Left colon (tissue), 2 donors: ENCODE measurements at places on chromosomes 2 and 18. TPM values are rescaled to one million over a fixed set of nuclear protein-coding genes. Genes with fewer than 3 reads are reported as not detected.

The RAMP1 gene
- total RNA-seq = 24.8 TPM

DNA sequence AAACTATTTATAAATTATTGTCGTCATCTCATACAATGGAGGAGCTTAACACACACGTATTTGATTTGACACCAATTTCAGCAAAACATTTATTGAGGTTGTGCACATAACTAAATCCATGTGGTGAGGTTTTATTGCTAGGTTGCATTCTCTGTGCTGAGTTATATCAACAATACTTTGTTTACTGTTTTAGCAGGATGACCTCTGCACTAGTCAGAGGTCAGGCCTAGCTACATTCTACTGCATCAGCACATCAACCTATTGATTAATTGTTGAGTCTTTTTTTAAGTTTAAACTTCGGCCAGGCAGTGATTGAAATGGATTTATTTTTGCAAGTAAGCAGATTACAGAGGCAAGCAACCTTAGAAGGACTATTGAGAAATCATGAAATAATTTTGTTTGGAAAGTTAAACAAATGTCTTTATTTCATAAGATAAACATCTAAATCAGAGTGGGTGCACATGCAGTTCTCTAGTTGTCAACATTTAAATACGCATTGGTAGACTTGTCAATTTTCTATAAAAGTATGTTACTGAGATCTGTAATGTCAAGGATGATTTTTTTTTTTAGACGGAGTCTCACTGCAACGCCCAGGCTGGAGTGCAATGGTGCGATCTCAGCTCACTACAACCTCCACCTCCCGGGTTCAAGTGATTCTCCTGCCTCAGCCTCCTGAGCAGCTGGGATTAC lies 75.2 kb upstream of the CD28 start:
- no peak for DNase-seq

DNA sequence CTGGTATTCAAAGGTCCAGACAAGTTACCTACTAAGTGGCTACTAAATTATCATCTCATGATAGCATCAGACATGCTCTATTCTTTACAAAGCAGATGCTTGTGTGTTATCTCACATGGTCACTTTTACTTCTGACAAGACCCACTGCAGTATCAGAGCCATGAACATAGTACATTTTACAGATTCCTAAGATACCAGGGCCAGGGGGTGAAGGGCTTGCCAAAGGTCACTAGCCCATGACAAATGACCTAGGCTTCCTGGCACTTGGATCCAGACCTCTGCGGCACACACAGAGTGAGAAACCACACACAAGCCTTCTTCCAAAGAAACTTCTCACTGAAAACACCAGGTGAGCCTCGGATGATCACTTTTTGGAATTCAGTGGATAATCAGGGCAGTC lies 446.8 kb downstream of the EIPR1 start:
- no peak for DNase-seq

DNA sequence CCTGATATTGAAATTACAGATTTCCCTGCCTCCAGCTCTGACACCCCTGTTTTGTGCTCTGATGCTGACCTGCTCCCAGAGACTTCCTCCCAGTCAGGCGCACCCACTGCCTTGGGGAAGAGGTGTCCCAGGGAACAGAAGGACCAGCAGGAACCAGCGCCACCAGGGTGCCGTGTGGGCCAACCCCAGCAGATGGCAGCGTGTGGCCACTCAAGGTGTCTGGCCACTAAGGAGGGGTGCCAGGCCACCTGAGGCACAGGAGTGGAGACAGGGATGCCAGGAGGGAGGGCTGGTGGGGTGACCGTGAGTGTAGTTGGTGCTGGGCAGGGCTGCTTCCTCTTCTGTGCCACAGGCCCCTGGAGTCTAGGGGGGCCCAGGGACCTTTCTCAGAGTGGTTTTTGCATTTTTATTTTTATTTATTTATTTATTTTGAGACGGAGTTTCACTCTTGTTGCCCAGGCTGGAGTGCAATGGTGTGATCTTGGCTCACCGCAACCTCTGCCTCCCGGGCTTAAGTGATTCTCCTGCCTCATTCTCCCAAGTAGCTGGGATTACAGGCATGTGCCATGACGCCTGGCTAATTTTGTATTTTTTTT lies 56.0 kb downstream of the TEX44 start:
- DNase-seq = peak; percentile 85

The RBM44 gene
- total RNA-seq = 0.52 TPM

GRCh38 chr2:167834707-167835106 lies 412.7 kb downstream of the STK39 start:
- no peak for DNase-seq

The NEU4 gene
- total RNA-seq = 124 TPM

DNA sequence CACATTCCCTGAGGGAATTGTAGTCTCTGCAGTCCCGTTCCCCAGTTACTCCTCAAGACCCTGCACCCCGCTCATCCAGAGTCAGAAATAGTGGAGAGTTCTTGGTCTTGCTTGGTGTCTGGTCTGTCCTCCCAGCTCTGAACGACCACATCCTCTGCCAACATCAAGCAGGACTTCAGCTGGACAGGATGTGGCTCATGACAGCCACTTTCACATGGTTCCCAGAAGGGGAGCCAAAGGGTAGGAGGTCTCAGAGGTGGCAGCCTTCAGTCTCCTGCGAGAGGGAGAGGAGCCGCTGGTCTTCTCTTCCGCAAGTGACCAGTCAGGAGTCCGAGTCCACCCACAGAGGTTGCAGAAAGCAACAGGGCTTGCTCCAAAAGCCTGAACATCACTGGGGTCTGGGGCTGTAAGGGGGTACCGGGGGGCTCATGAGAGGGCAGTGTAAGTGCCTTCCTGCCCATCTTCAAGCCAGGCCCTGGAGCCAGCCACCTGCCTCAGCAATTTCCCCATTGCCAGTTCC lies 29.8 kb downstream of the B3GNT7 start:
- DNase-seq = no peak

The C18orf32 gene
- total RNA-seq = 63.1 TPM

The NEDD4L gene
- total RNA-seq = 176 TPM

The IL36RN gene
- total RNA-seq = not detected

GRCh38 chr2:219278655-219279150 lies 463 bp upstream of the DNAJB2 start:
- DNase-seq = no peak

- no peak for DNase-seq
Observed at GRCh38 chr2:178913049-178913441, 105.8 kb upstream of the TTN start.

- no peak for DNase-seq
Observed at GRCh38 chr2:144489315-144489916, 30.5 kb downstream of the ZEB2 start.

GRCh38 chr2:33221046-33221784 lies 255.2 kb upstream of the RASGRP3 start:
- DNase-seq = no peak

DNA sequence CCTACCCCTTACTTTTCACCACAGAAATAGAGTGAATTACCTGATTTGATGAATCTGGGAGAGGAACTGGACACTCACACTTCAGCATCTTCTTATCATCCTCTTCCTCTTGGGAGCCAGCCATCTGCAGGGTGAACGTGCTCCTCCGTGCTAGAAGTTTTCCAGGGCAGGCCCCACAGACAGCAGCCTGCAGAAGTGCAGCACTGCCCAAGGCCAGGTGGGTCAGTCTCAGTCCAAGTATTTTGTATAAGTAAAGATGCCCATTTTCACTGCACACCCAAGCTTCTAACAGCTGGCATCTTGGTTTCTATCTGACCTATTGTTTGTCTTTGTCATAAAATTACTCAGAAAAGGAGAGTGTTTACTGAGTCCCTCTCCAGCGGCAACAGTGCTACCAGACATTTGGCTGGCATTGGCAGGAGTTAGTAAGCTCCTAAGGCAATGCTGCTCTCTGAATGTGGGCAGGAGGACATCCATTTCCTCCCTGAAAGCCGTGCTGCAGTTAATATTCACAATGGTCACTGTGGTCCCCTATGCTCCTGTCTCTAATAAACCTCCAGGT lies 222.6 kb upstream of the CTAGE1 start:
- DNase-seq = no peak

GRCh38 chr2:27809761-27810241 lies 38.3 kb downstream of the MRPL33 start:
- DNase-seq = no peak

- peak; percentile 54 for DNase-seq
Observed at GRCh38 chr18:59918320-59918755, 18.5 kb downstream of the PMAIP1 start.

GRCh38 chr2:27078267-27079194 lies at the start of gene EMILIN1:
TSS of gene EMILIN1 (plus strand) at chr2:27078615. CDS start at chr2:27079066, 451 bp downstream.
- peak; percentile 82 for DNase-seq

The TMEM127 gene
- total RNA-seq = 111 TPM

The RAD51AP2 gene
- not detected for total RNA-seq

DNA sequence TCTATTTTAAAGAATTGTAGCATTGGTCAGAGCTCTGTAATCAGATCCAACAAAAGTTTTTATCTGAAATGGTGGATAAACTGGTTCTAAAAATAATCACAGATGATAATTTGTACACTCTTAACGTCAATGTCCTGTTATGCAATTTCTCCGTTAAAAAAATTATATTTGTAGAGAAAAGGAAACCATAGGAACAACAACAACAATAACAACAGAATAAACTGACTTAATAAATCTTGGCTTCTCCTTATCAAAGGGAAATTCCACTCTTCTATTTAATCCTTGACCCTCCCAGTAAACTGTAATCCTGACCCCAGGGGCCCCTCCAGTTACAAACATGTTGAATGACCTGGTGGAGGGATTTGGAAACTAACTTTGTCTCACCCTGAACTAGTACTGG lies 78.6 kb upstream of the ZFP36L2 start:
- DNase-seq = no peak

The DIPK1C gene
- 0.06 TPM for total RNA-seq

The NCKAP5 gene
- total RNA-seq = 2.0 TPM

- DNase-seq = no peak
Observed at GRCh38 chr18:44758861-44759631, 78.4 kb downstream of the SETBP1 start.

DNA sequence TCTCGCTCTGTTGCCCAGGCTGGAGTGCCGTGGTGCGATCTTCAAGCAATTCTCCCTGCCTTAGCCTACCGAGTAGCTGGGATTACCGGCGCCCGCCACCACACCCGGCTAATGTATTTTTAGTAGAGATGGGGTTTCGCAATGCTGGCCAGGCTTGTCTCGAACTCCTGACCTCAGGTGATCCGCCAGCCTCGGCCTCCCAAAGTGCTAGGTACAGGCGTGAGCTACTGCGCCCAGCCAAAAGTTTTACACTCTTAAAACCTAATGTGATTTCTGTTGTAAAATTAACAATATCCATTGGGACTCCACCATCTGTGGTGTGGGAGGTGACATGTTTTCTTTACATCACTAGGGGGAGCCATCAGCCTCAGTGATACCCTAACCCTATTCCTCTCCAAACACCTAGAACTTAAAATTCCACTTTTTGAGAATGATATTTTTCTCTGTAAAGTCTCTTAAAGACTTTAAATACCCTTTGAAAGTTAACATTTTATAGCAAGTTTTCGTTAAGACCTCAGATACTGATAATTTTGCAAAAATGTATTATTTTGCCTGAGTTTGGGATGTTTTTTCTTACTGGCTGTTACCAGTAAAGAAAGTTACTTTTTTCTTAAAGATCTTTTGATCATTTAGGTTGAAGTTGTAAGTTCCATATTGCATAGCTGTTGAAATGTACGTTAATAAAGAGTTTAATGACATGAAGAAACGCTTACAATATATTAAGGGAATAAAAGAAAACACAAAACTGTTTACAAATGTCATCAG lies 11.6 kb upstream of the EIF2AK2 start:
- no peak for DNase-seq

The LONRF2 gene
- 1.6 TPM for total RNA-seq

DNA sequence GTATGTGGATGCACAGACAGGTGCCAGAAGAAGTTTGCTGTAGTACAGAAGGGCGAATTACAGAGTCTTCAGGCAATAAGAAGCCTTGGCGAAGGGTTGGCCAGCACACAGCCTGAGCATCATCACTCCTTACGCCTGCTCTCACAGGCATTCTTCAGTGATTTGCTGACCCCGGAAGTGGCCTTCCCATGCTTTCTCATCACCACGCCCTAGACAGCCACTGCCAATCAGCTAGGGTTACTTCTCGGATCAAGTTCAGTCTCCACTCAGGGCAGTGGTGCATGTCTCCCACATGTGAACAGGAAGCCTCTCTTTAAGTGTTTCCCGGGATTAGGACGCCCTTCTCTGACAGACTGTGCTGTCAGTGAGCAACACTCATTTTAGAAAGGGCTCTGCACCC lies 81.8 kb downstream of the C1QL2 start:
- no peak for DNase-seq

The SNORC gene
- 35.0 TPM for total RNA-seq
